Fibroblast of lung (primary cell): ENCODE measurements at places on chromosomes 11 and 22. TPM values are rescaled to one million over a fixed set of nuclear protein-coding genes. Genes with fewer than 3 reads are reported as not detected.

MAJIN gene
- total RNA-seq, result not detected in 2 replicates

NRIP3 gene
- total RNA-seq, result 4.1 and 8.8 TPM in 2 replicates

TTC12 gene
- total RNA-seq, result 11.9 and 23.1 TPM in 2 replicates

P2RX6 gene
- 4.6 and 17.8 TPM in 2 replicates for total RNA-seq

POTEH gene
- total RNA-seq, result not detected in 2 replicates

RAB6A gene
- total RNA-seq, result 74.2 and 103 TPM in 2 replicates

KDM4E gene
- not detected in 2 replicates for total RNA-seq

PRG3 gene
- not detected in 2 replicates for total RNA-seq

GAS2 gene
- total RNA-seq, result 0.77 and 1.2 TPM in 2 replicates

HBE1 gene
- 0.33 TPM in 1 of 2 replicates, not detected in the other for total RNA-seq

DNA sequence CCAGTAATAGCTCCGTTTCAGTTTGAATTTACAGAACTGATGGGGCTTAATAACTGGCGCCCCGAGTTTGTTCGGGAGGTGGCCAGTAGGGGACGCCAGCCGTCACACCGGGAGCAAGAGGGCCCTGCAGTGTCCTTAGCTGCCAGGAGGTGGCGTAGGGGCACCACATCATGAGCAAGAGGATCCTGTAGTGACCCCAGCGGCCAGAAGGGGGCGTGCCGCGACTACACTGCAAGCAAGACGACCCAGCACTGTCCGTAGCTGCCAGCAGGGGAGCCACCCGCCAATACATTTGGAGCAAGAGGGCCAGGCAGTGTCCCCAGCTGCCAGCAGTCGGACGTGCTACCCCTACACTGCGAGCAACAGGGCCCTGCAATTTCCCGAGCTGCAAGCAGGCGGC, 663.7 kb upstream of the B3GAT1 start:
- DNase-seq, result peak; percentile 12

- no peak for DNase-seq
Observed at GRCh38 chr11:122468965-122469364, 186.6 kb upstream of the UBASH3B start.

- DNase-seq, result no peak
Observed at GRCh38 chr22:20389288-20389687, 4.7 kb upstream of the ZNF74 start.

DNA sequence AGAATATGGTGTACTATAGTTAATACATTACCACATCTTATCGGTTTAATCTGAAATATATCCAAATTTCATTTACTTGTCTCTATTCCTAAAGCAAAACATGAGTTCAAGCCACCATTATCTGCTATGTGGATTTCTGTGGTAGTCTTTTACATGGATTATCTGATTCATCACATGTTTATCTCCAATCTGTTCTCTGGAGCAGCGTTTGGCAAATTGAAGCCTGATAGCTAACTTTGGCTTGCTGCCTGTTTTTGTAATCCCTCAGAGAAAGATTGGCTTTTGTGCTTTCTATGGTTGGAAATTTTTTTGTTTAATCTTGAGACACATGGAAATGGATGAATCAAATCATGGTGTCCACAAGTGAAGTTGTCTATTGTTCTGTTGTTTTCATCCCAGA, 274.3 kb downstream of the JRKL start:
- no peak for DNase-seq

GRCh38 chr11:118961591-118961990, 5.5 kb downstream of the UPK2 start:
- DNase-seq, result no peak

DNA sequence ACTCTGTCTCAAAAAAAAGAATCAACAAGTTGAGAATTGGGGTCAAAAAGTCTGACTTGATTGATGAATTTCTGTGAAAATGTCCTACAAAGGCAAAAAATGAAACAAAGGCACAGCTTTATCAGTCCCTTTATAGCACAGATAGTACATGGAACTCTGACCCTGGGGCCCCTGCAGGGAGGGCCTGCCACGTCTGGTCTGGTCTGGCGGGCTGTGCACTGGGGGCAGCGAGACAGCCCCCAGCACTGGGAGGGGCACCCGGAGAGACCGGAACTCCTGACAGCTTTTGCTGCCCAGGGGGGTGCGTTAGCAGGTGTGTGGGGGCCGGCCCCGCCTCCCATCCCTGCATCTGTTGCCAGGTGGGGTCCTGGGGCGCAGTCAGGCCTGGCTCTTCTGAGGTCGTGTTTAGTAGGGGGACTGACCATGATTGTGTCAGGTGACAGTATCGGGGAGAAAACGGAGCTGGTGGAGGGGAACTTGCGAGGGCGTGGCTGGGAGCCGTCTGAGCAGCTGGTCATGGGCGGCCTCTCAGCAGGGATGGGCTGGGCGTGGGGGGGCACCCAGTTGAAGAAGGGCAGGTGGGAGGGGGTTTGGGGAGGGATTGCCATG, 51.7 kb downstream of the GRAMD4 start:
- DNase-seq, result no peak

GRCh38 chr22:23401910-23402274, 178.2 kb downstream of the IGLL1 start:
- no peak for DNase-seq

GRCh38 chr11:123899792-123900191, 2.2 kb upstream of the OR8D4 start:
- no peak for DNase-seq

DNA sequence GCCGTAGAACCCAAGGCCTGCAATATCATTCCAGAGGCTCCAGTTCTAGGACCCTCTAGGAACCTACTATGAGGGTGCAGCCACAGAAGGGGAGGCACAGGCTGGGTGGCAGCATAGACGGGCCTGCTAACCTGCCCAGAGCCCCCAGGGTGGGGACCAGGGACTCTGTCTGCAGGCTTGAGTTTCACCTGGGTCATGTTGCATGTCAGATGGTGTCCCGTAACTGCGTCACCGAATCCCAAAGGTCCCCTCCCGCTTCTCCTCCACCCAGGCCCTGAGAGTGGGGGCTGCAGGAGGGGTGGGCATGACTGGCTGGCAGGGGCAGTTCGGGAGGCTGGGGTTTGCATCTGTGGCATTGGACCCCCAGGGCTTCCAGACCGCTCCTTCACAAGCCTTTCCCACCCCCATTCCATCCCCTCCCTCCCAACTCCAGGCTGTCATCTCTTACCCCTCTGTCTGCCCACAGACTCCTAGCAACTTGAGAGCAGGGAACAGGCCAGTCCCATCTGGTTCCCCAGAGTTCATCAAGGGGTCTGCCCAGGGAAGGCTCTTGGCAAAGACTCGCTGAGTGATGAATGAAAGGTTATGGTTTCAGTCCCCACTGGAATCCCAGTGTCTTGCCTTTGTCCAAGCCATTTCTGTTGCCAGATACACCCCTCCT, 16.3 kb downstream of the MYO7A start:
- no peak for DNase-seq

GRCh38 chr11:44286268-44286880, 23.6 kb downstream of the ALX4 start:
- DNase-seq, result peak; percentile 31

GRCh38 chr11:17294033-17294432, 17.5 kb downstream of the NUCB2 start:
- DNase-seq, result no peak

- peak; percentile 22 for DNase-seq
Observed at GRCh38 chr11:28521075-28521474, 412.9 kb downstream of the METTL15 start.

DNA sequence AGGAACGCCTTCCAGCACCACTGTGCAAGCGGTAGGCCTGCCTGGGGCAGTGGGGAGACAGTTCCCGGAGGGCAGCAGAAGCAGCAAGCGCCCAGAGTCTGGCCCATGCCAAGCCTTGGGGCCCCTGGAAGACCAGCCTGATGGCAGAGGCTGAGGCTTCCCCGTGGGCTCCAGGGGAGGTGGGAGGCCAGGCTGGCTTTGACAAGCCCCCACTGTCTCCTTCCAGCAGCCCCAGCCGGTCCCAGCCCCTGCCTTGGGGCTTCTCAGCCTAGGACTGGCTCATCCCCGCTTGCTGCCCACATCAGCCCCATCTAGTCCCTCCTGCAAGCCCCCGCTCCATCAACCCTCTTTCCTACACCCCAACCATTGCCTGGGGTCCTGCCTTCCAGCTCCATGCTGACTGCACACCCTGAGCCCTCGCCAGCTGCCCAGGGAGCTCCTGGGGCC, 46.7 kb downstream of the IGF2 start:
- DNase-seq, result no peak

- DNase-seq, result no peak
Observed at GRCh38 chr11:20670932-20671403, 1.6 kb downstream of the NELL1 start.

- DNase-seq, result peak; percentile 49
Observed at GRCh38 chr11:74322667-74323066, 11.2 kb upstream of the P4HA3 start.

DNA sequence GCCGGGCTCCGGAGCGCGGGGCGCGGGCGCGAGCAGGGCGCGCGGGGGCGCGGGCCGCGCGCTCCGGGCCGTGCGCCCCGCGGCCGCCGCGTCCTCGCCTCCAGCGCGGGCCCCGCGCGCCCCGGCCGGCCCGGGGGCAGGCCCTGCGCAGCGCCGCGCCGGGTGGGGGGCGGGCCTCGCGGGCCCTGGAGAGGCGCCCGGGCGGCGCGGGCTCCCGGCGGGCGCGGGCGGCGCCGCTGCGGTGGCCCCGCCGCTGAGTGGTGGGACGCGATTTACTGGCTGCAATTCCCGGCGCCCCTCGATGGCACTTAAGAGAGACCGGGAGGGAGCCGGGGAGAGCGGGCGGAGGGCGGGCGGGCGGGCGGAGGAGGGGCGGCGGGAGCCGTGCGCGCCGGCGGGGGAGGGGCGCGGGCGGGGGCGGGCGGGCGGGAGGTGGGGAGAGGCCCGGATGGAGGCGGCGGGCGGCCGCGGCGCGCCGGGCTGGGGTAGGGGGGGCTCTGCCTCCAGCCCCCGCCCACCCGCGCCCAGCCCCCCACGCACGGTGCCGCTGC, 73.2 kb upstream of the TCF20 start:
- DNase-seq, result no peak

- no peak for DNase-seq
Observed at GRCh38 chr22:50696251-50696798, 23.7 kb downstream of the SHANK3 start.

DNA sequence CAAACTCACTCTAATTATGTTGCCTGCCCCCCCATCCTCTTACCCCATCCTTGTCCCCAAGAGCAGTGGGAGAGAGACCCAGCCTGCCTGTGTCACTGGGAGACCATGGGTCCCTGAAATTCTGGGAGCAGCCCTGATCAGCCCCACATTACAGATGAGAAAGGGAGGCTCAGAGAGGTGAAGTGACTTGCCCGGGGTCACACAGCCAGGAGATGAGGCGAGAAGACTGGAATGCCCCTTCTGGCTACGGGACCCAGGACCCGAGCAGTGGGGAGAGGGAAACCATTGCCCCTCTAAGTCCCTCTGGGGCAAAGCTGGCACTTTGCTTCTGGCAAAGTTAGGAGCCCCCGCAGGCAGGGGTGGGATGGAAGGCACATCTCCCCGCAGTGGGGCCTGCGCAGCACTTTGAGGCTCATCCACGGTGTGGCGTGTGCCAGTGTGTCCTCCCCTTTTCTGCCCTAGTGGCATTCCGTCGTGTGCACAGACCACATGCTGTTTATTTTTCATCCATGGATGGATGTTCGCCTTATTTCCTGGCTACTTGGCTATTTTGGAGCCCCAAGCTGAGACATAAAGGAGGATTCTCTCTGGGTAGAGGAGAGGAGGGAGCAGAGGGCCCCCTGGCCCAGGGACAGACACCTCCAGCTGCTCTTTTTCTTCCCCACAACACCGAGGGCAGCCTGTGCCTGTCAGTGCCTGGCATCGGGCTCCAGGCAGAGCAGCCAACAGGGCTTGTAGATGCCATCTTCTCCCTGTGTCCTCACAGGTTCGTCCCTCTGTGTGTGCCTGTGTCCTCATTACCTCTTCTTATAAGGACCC, 3.7 kb upstream of the FGF3 start:
- no peak for DNase-seq

DNA sequence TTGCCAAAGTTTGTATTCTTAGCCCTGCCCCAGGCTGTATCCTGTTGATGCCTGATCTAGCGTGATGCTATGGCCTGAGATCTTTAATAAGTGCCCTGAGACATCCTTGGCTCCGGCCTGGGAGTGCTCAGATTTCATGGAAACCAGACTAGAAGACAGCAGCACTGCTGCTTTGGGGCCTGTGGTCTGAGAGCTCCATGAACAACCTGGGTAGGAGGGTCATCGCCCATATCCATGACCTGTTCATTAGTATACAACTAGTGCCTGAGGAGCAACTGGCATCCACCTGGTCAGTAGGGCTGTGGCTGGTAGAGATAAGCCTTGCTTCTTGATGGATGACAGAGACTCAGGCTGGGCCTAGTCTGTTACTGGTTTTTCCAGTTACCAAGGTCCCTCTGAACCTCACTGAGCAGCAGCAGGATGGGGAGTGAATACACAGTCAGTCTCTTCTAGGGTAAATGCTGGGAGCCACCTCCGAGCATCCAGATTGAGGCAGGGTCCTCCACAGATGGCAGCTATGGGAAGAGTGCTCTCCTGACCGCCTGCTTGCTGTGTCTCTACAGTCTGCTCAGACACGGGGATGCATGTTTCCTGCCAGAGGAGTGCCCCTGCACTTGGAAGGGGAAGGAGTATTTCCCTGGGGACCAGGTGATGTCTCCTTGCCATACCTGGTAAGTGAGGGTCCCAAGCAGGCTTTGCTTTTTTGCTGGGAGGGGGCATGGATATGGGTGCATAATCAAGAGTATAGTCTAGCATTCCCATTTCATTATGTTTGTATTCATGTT, 39.0 kb downstream of the OTOG start:
- no peak for DNase-seq

GRCh38 chr11:22703040-22703439, 36.6 kb downstream of the GAS2 start:
- DNase-seq, result peak; percentile 51

DNA sequence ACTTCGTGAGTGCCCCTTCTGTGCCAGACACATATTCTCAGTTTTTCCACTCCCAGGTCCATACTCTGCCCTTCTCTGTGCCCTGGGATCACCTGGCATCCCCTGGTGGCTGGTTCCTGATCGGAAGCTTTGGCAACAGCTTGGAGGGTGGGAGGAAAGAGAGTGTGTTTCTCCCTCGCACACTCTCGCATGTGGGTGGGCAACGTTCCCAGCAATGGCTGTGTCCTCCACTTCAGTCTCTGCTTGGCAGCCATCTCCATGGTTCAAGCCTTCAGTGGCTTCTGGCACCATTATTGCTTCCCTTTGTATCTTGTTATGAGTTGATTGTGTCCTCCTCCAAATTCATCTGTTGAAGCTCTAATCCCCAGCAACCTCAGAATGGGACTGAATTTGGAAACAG, 342.7 kb upstream of the SYN3 start:
- no peak for DNase-seq

DNA sequence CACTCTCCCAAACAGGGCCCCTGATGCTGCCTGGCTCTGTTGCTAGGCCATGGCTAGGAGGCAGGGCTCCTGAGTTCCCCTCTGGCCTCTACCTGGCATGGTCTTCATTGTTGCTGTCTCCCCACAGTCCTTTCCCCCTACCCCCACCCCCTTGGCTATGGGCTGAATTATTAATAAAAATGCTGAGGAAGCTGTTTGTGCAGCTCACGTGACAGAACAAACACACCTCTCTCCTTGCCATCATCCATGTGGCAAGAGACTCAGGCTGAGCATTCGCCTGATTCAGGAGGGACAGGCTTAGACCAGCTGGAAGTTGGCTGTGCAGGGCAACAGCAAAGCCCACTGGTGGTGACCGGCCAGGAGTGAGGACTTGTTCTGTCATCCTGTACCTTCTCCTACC, 4.2 kb upstream of the SYT7 start:
- DNase-seq, result no peak
